HL-60 (cell line): ENCODE measurements at places on chromosomes 4 and X.

- no peak for DNase-seq
Observed at GRCh38 chr4:117814277-117815246, 219.7 kb upstream of the NDST3 start.

GRCh38 chr4:26105337-26105736 lies 191.3 kb downstream of the SMIM20 start:
- DNase-seq, result no peak

GRCh38 chr4:122658818-122659295 lies 38.0 kb upstream of the IL21 start:
- DNase-seq, result no peak

DNA sequence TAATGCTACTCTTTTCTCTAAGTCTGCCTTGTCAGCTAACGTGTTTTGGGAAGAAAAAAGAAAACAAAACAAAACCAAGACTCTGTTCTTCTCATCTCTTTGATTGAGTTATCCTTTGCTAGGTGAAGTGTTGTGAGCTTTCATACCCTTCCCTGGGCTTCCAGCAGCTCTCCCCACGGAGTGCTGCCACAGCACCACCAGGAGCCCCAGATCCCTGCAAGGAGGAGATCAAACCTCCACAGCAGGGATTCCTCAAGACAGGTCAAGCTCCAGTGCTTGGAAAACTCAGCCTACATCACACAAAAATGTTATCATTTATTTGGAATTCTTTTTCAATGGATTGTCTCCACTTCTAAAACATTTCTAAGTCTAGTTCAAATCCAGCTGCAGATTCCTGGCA lies 1981.9 kb upstream of the TENM3 start:
- DNase-seq, result no peak

DNA sequence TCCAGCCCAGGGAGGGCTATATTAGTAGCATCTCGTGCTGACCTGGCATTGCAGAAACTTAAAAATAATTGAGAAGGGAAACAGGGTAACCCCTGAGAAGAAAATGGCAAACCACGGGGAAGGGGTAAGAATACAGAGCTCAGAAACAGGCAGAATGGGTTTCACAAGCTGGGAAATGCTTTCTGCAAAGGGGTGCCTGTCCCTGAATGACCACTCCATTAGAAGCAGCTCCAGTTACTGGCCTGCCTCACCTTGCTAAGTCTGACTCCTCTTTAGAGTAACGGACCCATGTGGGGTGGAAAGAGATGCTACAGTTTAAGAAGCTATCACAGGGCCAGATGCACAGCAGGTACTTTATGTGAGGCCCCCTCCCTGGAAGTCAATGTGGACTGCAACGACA lies 2.5 kb downstream of the WDR1 start:
- DNase-seq, result no peak

- no peak for DNase-seq
Observed at GRCh38 chr4:168917138-168917779, 92.8 kb downstream of the CBR4 start.

DNA sequence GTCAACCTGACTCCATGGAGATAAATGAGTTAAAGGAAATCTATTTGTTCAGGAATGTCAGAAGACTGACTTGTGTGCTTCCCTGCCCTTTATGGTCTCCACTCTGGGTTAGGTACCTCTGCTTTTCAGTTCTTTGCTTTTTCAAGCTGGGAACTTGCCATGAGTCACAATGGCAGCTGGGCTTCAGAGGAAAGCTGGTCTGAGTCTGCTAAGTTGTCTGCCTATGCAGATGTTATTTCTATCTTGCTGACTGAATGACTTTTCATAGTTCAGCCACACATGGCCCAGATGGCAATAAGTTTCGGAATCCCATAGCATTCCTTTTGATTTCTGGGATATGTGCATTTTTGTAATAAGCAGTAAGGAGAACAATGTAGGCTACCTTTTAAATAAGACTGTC lies 337.9 kb upstream of the FGF13 start:
- no peak for DNase-seq

- DNase-seq, result no peak
Observed at GRCh38 chr4:112648263-112649054, 11.5 kb downstream of the LARP7 start.

- no peak for DNase-seq
Observed at GRCh38 chr4:168832763-168833575, 177.1 kb downstream of the CBR4 start.

DNA sequence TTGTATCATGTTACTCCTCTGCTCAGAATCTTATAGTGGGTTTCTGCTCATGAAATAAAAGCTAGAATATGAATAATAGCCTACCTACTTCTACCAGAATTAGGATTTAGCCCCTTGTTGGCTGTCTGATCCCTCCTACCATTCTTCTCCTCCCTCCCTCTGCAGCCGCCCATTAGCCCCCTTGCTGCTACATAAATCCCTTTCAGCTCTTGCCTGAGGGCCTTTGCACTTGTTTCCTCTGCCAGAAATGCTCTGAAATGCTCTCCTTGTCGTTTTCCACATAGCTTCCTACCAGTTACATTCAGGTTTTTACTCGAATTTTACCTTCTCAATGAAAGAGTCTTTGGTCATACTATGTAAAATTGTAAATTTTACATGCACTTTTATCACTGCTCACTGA lies 159.2 kb downstream of the ADGRL3 start:
- DNase-seq, result no peak

DNA sequence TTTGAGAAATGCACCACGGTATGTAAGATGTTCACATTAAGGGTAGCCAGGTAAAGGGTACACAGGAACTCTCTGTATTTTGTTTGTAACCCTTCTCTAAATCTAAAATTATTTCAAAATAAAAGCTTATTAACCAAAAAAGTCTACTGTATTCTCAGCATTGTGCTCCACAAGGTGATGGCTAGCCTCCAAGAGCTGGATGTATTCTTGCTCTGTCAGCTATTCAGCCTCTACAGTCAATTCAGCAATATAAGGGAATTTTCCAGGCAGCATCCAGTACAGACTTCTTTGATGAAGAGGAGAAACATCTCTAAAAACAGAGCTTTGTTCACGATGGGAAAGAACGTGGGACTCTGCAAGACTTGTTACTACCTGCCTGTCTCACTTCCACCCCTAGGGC lies 63.5 kb upstream of the MAOA start:
- DNase-seq, result no peak

DNA sequence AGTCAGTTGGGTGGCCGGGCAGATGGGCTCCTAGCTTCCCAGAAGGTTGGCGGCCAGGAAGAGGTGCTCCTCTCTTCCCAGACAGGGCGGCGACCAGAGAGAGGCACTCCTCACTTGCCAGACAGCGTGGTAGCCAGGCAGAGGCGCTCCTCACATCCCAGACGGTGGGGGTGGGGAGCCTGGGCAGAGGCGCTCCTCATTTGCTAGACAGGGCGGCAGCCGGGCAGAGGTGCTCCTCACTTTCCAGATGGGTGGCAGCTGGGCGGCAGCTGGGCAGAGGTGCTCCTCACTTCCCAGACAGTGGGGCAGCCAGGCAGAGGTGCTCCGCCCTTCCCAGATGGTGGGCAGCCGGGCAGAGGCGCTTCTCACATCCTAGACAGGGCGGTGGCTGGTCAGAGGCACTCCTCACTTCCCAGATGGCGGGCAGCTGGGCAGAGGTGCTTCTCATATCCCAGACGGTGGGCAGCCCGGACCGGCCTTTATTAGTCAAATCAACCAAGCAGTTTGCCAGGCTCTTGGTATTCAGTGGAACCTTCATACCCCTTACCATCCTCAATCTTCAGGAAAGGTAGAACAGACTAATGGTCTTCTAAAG lies 13.5 kb upstream of the NONO start:
- no peak for DNase-seq

DNA sequence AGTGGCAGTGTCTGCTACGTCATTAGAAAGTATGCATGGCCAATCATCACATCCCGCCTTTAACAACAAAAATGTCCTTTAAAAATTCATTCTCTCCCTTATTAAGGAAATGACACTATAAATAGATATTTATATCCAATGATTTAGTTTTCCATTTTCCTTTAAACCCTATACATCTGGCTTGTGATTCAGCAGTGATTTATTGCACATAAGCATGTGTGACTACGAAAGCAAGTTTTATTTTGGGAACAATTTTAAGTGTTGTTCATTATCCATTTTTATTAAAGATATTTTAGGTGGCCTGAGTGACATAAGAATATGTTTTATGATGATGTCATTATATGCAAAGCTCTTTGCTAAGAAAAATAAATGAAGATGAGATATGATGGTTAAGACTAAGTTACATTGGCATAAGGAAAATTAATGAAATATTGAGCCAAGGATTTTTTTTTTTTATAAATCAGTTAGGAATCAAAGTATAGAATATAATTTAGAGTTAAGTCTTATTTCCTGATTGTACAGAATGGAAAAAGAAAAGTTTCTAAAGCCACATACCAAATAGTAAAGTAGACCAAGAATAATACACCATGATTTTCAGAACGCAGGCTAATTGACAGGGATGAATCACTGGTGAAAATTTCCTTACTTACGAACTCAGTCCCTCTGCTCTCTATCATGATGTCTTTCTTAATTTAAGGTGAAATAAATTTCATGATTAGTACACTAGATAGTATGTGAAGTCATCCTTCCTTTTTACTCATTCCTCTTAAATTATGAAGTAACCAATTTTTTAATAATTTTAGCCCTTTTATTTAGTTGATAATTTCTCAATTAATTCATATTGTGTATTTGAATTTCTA lies 822.4 kb downstream of the FAT4 start:
- no peak for DNase-seq

DNA sequence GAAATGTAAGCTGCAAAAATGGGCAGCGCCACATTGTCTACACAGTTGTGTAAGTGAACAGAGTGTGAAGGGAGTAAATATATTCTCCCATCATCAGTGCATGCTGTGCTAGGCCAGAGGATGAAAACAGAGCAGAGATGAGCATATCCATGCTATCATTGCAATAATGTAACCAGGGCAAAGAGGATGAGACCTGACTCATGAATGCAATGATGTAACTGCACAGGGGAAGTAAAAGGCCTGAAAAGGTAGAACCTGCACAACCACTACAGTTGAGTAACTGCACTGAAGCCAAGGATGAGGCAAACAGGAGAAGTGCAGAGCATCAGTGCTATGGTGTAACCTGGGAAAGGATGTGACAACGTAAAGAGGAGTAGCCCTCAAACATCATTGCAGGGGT lies 220.4 kb upstream of the FAM47C start:
- no peak for DNase-seq

- DNase-seq, result no peak
Observed at GRCh38 chrX:153686711-153687110, 1.0 kb upstream of the SLC6A8 start.

DNA sequence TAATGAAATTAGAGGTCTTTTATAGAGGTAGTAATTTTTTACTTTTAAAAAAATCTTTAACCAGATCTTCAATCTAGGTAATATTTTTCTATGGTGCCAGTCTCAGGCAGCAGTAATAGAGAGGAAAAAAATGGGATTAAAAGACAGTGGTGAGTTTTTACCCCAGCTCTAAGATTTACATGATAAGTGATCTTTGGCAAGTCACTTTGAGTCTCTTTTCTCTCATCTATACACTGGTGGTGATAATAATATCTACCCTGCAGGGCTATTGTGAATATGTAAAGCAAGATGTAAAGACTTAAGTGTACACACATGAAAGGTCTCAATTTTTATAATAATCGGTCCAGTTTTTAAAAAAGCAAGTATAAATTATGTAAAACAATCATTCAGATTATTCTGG lies 786.2 kb upstream of the POU3F4 start:
- DNase-seq, result no peak

DNA sequence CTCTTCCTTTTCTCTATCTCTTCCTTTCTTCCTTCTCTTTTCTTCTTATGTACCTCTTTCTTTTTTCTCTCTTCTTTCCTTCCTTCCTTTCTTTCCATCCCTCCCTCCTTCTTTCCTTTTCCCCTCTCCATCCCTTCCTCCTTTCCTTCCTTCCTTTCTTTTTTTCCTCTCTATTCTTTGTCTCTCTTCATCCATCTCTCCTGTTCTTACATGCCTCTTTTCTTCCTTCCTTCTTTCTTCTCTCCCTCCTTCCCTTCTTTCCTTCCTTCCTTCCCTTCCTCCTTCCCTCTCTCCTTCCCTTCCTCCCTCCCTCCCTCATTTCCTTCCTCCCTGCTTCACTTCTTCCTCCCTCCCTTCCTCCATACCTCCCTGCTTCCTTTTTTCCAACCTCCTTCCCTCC lies 19.2 kb upstream of the XG start:
- no peak for DNase-seq

GRCh38 chr4:147629783-147630730 lies 12.9 kb downstream of the TMEM184C start:
- DNase-seq, result no peak

DNA sequence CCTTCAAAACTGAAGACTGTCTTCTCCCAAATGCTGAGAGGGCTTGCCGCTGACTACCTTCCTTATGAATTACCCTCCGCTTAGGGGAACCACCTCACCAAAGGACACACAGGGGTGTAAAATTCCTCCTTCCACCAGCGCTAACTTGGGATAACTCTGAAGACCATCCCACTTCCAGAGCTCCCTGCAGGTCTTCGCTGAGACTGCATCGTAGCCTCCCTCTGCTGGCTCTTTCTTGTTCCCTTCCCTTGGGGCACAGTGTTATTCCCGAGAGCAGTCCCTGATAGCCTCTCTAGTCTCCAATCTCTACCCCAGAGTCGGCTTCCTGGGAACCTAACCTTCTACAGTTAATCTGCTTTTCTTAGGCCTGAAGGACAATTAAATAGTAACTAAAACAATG lies 725.5 kb upstream of the ATOH1 start:
- DNase-seq, result no peak

GRCh38 chr4:22719218-22719617 lies 26.5 kb downstream of the GBA3 start:
- DNase-seq, result no peak

DNA sequence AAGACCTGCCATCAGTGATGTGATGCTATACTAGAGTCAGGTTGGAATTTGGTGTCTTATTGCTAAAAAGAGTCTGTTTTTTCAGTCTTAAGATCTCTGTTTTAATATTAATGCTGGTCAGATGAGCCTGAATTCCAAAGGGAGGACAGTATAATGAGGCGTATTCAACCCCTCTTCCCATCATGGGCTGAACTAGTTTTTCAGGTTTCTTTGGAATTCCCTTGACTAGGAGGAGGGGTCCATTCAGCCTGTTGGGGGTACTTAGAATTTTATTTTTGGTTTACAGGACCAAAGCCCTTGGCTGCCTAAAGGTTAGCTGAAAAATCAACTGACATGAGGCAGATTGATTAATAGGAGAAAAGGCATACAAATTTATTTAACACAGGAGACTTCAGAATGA lies 24.1 kb upstream of the PI4K2B start:
- no peak for DNase-seq

DNA sequence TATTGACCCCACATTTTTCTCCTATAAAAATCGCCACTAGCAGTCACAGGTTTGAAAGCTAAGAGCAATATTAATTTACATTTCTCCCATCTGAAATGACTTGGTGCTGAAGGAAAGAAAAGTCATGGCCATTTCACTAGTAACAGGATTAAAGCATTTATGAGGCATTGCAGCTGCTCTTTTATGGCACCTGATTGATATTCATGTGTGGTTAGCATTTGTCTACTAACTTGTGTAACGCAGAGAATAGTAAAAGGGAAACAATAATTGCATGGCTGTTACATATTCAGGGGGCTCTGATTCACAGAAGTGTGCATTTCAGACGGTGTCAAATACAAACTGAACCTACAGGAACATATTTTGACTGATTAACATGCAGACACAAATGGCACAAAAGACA lies 5.2 kb downstream of the PCDH19 start:
- DNase-seq, result no peak
